ENCODE measurements at places on chromosomes 7 and 10.

DNA sequence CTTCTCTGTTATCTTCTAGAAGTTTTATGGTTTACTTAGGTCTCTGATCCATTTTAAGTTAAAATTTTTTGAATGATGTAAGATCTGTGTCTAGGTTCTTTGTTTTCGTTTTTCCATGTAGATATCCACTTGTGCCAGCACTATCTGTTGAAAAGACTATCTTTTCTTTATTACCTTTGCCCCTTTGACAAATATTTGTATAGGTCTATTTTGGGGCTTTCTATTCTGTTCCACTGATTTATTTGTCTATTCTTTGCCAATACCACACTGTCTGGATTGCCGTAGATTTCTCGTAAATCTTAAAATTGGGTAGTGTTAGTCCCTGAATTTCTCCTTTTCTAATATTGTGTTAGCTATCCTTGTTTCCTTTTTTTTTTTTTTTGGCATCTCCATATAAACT, 71.4 kb upstream of the PDSS1 start:
- DNase-seq = no peak

GRCh38 chr7:94250987-94251386, 143.7 kb upstream of the COL1A2 start:
- no peak for DNase-seq

GRCh38 chr10:132685101-132685891, 100.7 kb downstream of the NKX6-2 start:
- no peak for DNase-seq

- DNase-seq = no peak
Measured at GRCh38 chr7:155897758-155898386, 85.6 kb upstream of the SHH start.

- DNase-seq = no peak
Measured at GRCh38 chr10:127872871-127873600, 19.7 kb downstream of the CLRN3 start.

GRCh38 chr7:150406567-150407421, 27.7 kb downstream of the ZNF775 start:
- no peak for DNase-seq

GRCh38 chr7:152583006-152583405, 92.9 kb downstream of the XRCC2 start:
- no peak for DNase-seq

DNA sequence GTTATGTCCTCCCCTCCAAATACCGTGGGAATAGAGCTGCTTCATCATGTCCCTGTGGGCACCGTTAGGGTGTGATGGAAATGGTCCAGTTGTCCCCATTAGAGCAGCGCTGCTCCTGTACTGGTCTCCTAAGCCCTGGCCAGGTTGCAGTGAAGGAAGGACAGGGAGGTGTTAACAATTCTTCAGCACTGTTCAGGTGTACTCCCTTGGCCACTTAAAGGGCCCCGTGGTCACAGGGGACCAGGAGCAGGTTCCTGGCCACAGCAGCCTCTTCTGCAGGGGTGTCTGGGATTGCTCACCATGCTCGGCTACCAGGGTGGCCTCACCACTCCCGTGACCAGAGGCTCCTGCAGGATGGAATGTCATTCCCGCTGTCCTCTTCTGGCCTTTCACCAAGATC, 65.8 kb downstream of the MINDY4 start:
- DNase-seq = no peak

DNA sequence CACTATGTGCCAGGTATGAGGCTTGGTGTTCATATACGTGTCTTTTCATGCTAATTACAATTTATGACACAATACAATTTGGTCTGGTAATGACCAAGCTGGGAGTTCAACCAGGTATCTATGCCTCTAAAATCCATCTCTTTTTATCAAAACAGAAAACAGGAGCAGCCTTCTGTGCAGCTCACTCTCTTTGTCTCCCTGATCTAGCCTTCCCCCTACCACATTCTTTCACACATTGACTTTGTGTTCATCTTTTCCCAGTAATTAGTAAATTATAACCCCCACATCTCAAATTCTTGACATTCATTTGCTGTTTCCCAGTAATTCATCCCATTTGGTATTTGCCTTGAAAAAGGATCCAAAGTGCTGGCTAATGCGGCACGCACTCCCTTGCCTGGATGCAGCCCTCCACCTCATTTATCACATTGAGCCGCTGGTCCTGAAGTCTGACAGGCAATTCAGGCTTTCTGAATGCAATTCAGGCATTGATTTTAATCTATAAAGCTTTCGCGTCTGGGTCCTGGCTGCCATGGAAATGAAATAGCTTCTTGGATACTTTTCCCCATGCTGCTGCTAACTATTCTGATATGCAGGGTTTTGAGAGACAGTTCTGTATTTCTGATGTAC, 112.5 kb upstream of the ANKRD1 start:
- no peak for DNase-seq

DNA sequence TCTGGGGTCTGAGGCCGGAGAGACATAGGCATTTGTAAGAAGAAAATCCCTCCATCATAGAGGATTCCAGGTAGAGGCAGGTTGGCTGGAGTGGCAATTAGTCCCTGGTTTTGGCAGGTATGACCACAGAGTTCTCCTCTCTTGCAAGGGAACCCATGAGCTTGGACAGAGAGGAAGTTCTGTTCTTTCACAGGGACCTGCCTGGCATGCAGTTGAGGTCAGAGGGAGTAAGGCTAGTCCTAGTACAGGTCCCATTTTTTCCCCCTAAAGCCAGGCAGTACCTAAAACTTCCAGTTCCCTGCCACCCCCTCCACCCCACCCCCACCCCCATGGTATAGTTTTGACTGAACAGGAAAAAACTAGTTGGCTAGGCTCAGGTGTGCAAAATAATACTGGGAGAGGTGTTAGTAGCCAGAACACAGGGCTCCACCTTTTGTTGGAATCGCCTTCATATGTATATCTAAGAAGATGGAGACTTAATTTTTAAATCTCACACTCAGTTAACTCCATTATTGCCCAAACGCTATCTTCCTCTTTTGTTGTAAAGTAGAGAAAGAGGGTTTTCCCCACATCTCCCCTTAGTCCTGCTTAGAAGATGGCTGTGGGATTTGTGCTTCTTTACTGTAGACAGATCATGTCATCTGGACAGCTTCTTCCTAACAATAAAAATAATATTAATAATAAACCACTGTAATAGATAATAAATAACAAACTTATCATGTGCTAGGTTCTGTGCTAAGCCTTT, 188.1 kb downstream of the TCF7L2 start:
- no peak for DNase-seq

- no peak for DNase-seq
Measured at GRCh38 chr10:81216949-81217348, 658.0 kb upstream of the NRG3 start.

DNA sequence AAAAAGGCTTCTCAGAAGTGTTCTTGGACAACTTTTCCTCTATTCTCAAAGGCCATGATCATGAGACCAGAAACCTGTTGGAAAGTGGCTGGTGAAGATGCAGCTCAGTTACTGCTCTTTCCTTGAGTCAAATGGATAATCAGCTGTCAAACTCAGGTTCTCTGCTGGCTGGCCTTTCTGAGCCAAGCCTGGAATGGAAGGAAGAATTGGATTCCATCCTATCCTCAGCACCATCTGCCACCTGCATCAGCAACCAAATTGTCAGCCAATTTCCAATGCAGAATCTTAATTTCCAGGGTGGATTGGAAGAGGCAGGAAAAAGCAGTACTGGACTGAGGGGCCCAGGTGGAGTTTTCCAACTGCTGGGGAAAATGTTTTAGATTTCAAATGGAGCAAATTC, 631.7 kb downstream of the KCNMA1 start:
- no peak for DNase-seq

GRCh38 chr7:122944682-122945303, 50.7 kb downstream of the TAS2R16 start:
- no peak for DNase-seq

DNA sequence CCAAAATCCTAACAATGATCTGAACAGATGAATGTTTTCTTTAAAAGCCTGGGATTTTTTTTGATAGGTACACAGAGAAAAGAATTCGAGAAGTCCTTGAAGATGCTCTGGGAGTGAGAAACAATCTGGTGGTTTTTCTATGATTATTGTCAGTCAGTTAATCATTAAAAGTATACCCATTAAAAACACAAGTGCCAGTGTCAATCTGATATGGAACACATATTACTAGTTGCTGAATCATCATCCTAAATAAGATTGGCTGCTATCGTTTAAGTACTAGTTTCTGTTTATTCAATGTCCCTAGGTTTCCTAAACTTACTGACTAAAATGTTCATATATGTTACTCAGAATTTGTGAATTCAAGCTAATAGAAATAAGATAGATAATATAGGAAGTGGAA, 16.1 kb downstream of the COL28A1 start:
- DNase-seq = no peak

DNA sequence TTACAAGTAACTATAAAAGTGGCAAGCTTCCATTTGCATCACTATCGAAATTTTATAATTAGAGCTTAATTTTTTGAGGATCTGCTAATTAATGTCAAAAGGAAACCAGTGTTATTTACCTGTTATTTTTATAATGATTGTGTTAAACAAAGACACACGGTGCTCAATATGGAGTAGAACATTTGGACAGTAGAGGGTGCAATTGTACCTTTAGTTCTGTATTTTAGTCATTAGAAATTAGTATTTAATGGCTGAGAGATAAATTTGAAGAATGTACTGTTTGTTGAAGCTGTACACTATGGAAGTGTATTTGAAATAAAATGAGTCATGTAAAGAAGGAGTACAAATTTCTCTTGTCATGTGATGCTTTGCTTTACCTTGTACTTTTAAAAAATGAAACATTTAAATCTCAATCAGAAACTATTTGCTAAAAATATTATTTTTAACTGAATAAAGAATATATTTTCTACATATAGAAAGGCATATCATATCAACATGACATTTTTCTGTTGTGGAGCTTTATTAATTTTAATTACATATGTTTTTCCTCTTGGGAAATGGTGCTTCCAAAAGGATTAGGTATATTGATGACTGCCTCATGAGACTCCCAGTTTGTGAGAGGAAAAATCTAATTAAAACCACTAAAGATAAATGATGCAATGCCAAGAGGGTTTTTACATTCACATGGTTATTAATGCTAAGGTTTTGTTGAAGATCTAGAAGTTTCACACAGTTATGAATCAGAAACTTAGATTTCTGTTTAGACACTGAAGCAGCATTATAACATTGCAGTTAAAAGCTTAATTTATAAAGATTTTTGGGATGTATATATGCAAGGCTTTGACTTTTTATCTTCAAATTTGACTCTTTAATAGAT, 10.4 kb upstream of the PRKG1 start:
- DNase-seq = no peak

DNA sequence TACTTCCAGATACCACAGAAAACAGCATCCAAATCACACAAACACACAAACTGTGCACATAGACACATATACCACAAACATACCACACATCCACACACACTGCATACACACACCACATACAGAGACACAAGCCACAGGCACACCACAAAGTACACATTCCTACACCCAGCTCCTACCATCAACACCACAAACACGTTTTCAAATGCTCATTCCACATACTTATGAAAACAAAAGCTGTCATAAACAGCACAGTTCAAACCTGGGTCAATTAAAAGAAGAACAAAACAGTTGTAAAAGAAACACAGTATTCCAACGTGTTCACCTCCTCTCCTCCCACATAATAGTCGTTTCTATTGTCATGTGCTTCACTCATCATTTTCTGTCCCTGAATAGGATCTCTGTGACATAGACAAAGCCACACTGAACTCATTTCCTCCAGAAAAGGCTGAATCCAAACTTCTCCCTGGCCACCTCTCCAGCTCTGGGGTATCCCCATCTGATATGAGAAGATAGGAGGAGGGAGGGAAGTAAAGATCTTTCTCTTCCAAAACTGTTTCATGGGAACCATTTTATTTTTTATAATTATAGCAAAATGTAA, 89.2 kb downstream of the CXCL12 start:
- DNase-seq = no peak

Measured in activated T-helper 9 cell treated with anti-CD3 and anti-CD28 coated beads, Interleukin-2, amount 50 U/mL, for 16 hours (primary cell).